Stimulated activated CD4-positive, alpha-beta T cell treated with anti-CD3 and anti-CD28 coated beads, Interleukin-1b, Interleukin-23, amount 100 ng/mL, for 1 hour (primary cell): ENCODE measurements at places on chromosomes 11 and 22.

GRCh38 chr11:65545853-65546216 lies 12.3 kb downstream of the LTBP3 start:
- DNase-seq = no peak

- no peak for DNase-seq
These were observed 323.3 kb upstream of the ZC3H12C start for GRCh38 chr11:109769858-109770257.

DNA sequence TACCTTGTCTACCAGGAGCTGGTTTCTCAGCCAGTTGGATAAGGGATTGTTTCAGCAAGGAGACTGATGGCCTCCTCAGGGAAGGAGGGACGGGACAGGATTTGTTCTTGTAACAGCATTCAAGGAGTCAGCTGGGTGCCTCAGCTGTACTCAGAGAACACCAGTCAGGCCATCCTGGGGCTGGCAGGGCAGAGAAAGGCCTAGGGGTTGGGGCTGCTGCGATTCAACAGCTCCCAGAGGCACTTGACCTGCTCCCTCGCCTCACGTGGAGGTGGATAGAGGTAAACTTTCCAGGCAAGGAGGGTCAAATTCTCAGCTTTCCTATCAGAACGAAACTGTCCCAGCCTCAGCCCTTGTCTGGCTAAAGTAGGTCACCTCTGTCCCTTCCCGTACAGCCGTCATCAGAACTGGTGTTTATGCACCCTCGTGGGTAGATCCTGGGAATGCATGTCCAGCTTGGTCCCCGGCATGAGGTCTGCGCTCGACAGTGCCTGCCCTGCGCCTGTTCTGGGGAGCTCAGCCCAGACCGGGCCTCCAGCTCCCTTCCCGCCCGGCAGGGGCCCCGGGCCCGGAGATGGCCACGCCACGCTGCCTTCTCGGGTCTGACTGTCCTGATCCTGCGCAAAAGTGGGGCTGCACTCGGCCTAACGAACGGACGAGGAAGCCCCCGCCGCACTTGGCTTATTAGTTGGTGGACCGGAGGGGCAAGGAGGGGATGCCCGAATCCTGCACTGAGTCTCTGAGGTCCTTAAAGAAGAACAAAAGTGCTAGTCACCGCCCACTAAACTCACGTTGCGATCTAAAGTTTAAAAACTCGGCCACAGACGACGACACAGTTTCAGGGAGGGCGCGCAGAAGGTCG lies 762 bp upstream of the CCDC134 start:
- no peak for DNase-seq

- no peak for DNase-seq
These were observed 13.3 kb upstream of the CACNA1I start for GRCh38 chr22:39556970-39557841.
